SK-N-DZ (cell line): ENCODE measurements at places on chromosomes 4 and X.

- no peak for DNase-seq
These were observed 51.1 kb downstream of the DMD start for GRCh38 chrX:33160273-33160672.

- no peak for DNase-seq
These were observed 83.9 kb downstream of the MAMLD1 start for GRCh38 chrX:150446995-150447394.

DNA sequence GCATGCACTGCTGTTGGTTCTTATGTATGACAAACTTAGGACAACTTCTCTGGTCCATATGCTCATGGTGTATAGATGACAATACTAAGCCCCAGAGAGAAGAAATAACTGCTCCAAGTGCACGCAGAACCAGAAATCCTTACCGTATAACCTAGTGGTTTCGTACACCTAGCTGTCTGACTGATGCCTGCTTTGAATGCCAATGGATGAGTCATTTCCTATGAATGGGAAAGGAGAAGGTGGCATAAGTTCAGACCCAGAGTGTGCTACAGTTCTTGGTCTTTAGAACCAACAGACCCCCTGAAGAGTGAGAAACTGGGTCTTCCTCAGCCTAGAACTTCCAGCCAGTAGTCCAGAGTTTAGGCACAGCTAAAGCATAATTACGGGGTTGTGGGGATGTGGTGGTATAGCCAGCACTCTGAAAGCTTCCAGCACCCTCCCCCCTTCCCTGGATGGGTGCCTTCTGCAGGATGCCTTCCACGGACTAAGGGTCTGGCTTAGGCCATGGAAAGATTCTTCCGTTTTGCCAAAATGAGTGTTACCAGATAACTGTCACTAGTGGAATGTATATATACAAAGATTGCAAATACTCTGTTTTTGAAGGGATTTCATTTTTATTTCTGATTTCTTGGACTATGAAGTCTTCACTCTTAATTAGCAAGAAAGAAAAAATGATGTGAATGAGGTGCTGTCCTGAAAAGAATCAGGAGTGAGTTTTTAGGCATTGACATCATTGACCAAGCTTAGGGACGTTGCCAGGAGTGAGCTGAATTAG lies 84.6 kb upstream of the PACRGL start:
- no peak for DNase-seq

DNA sequence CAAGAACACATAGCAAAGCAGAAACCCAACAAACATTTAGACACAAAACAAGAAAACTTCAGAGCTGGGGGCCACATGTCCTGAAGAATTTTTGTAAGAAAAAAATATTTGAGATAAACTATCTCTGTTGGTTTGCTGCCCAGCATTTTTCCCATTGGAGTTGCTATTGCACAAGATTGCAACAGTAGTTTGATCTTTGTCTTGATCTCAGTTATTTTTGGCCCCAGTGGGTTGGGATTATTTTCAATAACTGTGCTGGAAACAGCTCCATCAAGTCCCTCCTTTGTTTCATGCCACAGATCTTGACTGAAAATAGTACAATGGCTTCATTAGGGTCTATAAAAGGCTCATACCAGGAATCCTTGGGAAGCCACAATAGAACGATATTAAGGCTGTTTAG lies 103.8 kb upstream of the RAI2 start:
- DNase-seq = no peak

GRCh38 chr4:17654701-17655100 lies 40.3 kb downstream of the MED28 start:
- no peak for DNase-seq

DNA sequence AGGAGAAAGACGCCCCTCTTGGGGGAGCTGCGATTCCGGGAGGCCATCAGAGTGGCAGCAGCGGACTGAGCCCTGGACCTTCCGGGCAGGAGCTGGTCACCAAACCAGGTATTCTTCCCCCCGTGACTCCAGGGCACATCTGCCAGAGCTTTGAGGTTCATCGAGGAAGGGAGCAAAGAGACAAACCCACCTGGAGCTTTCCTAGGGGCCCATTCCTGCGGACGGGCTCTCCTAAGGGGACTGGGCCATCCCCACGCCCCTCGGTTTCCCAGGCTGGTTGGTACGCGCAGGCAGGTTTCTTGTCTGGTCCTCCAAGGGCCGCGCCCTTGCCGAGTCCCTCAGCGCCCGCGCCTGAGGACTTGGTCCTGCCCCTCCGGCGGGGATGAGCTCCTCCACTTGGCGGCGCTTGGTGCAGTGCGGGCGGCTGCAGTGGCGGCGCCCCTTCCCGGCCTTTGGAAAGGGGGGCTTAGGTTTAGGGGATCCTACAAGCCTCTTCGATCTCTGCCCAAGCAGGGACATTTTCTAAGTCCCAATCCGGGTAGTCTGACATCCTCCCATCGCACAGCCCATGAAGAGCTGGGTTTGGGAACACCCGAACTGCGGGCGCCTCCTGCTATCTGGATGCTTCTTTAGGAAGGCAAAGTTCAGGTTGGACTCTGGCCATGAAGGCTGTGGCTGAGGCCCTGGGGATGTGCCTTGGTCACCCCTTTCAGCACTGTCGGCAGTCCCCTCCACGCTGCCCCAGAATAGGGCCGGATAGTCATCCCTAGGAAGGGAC lies 538 bp downstream of the STBD1 start:
- DNase-seq = peak; percentile 7

- DNase-seq = no peak
These were observed 132.1 kb upstream of the TLL1 start for GRCh38 chr4:165740911-165741310.

GRCh38 chr4:120658772-120659171 lies 263.8 kb downstream of the PRDM5 start:
- peak; percentile 43 for DNase-seq

DNA sequence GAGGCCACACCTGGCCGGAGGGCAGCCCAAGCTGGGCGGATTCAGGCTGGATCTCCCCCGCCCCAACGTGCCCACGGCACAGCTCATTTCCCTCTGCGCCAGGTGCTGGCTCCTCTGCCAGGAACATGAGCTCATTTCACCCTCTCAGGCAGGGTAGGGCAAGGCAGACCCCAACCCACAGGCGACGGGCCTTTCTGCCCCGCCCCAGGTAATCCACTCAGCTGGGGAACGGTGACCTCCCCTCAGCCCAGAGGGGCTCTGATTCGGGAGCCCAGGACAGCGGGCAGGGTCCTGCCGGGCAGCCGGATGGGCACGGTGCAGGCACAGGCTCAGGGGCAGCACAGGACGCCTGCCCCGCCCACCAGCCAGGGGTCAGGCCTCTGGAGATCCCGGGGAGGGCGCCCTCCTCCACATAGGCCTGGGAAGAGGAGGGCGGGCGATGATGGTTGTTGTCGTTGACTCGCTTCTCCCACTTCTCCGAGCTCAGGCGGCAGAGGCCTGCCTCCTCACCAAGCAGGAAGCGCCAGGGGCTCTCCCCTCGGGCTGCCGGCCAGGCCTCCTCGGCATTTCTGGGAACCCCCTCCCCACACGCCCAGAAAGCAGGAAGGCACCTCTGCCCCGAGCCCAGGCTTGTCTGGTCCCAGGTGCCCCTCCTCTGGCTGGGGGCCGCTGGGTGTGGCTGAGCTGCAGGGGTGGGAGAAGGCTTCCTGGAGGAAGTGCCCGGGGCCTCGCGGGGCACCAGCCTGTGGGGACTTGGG lies 31.1 kb downstream of the TACC3 start:
- no peak for DNase-seq

GRCh38 chrX:139495324-139495723 lies 35.2 kb upstream of the F9 start:
- DNase-seq = no peak

- DNase-seq = no peak
These were observed 383.4 kb upstream of the FGF13 start for GRCh38 chrX:139094671-139095592.

DNA sequence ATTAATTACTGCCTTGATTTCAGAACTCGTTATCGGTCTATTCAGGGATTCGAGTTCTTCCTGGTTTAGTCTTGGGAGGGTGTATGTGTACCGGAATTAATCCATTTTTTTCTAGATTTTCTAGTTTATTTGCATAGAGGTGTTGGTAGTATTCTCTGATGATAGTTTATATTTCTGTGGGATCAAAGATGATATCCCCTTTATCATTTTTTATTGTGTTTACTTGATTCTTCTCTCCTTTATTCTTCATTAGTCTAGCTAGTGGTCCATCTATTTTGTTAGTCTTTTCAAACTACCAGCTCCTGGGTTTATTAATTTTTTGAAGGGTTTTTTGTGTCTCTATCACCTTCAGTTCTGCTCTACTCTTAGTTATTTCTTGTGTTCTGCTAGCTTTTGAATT lies 32.1 kb downstream of the CDX4 start:
- DNase-seq = no peak

GRCh38 chrX:133444196-133444595 lies 28.9 kb upstream of the GPC4 start:
- DNase-seq = no peak

GRCh38 chr4:4440333-4441061 lies 53.6 kb downstream of the NSG1 start:
- no peak for DNase-seq

GRCh38 chr4:69713593-69713992 lies 46.8 kb downstream of the SULT1B1 start:
- DNase-seq = no peak

GRCh38 chrX:100931925-100932285 lies 3.2 kb upstream of the XKRX start:
- DNase-seq = no peak

GRCh38 chrX:118355225-118355920 lies 9.5 kb downstream of the WDR44 start:
- DNase-seq = no peak

- no peak for DNase-seq
These were observed 34.6 kb upstream of the TENM3 start for GRCh38 chr4:182208526-182209050.

- DNase-seq = no peak
These were observed 508.0 kb upstream of the CXorf51A start for GRCh38 chrX:147322496-147322895.

- DNase-seq = no peak
These were observed 1075.7 kb upstream of the PABPC4L start for GRCh38 chr4:135277068-135277979.

DNA sequence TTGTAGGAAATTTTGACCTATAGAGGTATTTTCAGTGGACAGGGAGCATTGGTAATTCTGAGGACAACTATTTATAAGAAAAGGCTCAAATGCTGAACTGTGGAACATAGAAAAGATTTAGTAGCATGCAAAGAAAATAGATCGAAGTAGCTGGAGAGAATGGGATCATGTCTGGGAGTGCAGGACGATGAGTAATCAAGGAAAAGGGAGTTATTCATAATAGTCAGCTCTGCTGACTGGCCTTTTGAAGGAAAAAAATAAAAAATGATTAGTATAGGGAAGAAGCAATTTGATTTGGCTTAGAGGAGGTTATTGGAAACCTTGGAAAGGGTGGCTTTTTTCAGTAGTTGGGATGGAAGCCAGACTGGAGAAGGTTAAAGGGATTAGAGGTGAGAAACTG lies 22.9 kb upstream of the ANK2 start:
- DNase-seq = no peak

- DNase-seq = peak; percentile 44
These were observed 36.1 kb upstream of the DOCK11 start for GRCh38 chrX:118459494-118459893.

- DNase-seq = no peak
These were observed 1512.5 kb downstream of the STIM2 start for GRCh38 chr4:28373191-28373590.

GRCh38 chrX:109880629-109881028 lies 122.3 kb upstream of the TMEM164 start:
- no peak for DNase-seq

DNA sequence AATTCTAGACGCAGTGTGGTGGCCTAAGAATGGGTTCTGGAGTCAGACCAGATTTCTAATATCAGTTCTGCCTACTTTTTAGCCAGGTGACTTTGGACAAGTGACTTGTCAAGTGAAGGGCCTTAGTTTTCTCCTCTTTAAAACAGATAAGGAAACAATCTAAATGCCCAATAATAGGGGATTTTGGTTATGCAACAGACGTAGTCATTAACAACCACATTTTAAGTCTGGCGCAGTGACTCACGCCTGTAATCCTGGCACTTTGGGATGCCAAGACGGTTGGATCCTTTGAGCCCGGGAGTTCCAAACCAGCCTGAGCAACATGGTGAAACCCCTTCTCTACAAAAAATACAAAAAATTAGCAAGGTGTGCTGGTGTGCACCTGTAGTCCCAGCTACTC lies 2.1 kb upstream of the ZMYM3 start:
- no peak for DNase-seq

- no peak for DNase-seq
These were observed 268.2 kb upstream of the PPARGC1A start for GRCh38 chr4:24158031-24158430.

DNA sequence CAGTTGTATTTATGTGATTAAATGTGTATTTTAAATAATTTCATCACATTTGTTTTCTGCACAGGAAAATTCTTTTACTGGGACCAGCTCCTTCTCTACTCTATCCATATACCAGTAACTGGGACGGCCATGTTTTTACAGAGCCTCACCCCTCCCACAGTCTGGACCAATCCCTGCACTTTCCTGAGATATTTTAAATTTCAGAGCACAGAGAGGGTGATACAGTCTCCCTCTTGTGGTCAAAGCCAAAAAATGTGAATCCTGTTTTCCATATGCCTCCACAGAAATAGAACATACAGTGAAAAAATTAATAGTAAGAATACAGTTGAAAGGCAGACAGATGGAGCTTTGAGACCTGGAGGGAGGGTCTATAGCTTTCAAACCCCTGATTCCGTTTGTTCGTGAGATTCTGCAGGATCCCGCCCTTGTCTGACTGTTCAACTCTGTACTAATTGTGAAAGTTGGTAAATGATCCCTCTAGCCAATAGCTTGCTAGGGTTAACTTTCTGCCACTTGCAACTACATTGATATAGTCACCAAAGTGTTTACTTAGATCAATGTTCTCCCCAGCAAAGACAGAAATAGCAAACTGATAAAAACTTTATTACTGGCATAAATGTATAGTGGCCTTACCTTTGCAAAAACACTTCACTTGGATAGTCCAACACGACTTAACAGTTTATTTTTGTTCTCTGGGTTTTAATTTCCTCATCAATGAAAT lies 172.2 kb downstream of the PPARGC1A start:
- peak; percentile 16 for DNase-seq

- no peak for DNase-seq
These were observed 7.0 kb upstream of the CRMP1 start for GRCh38 chr4:5899881-5900280.

DNA sequence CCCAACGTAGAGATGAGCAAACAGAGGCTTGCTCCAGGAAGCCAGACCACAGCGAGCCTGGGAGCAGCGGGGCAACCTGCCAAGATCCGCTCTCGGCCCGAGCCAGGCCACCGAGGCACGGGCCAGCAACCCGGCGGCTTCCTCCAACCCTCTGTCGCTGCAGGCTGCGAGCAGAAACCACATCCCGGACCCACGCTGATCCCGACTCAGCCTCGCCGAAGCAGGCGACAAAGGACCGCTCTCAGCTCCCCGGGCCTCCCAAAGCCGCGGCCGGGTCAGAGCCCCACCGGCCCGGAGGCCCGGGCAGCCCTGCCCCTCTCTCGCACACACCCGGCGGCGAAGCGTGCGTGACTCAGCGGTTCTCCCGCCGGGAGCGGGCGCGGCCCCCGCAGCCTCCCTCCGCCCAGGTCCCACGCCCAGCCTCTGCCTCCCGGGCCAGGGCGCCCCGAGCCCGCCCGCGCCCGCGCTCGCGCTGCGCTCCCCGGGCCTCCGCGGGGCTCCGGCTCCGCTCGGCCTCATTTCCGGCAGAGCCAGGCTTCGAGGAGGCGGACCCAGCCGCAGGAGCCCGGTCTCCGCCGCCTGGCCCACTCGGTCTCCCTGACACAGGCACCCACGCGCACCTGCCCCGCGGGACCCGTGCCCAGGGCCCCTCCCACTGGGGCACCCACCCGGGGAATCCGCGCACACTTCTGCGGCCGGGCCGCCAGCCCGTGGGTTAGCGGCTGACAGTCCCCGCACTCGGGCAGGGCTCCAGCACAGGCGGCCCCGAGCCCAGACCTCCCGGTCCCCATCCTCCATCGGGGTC lies 1.7 kb downstream of the PPP2R2C start:
- no peak for DNase-seq
